ENCODE measurements at places on chromosomes 6 and 20.
A peak's percentile ranks its signal among the peaks of the same experiment; 100 is the strongest.

DNA sequence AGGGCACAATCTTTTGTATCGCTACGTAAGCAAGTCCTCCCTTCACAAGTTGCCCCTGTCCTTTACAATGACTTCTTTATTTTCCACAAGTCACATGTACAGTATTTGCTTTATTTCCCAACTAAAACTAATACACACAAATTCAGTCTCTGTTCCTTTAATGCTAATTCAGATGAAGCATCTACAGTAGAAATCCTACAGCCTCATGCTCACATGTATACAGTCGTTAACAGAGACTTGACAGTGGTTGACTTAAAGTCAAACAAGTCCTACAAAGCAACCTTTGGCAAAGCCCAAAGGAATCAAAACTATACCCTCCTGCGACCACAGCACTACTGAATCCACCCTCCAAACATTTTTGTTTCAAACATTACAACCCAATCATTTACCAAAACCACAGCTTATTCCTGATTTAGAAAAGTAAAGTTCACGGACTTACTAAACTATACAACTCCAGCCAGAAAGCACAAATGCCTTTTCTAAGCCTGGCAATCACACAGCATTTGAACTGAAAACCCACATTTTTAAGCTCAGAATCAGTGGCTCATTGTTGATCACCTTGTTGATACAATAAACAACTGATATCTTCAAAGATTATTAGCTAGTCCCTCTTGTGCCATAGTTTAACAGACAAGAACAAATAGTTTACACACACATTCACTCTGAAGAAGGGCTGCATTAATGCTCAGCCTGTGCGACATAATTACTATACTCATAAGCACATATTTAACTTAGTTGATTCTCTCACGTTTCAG is 70.9 kb upstream of the NHSL1 start:
- DNase-seq = no peak

DNA sequence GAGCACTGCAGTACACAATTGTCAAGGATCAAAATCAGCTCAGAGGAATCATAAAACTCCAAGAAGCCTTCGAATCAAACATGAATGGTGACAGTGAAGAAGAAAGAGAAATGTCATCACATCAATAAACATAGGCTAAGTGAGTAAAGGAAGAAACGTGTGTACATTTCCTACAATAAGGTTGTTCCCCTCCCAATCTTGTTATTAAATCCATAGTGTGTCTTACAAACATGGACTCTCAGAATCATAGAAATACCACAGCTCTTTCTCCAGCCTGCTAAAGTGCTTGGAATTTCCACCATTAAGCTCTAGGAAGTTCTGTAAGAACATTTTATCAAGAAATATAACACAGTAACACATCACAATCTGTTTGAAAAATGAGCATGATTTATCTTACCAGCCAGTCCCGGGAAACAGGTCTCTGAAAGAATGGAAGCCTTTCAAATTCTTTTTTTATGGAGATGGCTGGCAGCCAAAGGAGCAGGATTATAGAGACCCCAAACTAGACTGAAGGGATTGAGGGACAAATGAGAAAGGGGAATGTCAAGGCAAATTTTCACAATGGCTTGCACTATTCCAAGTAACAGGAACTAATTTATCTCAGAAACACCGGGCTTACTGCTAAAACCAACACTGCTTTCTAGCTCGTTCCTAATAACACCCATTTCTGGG is 4.5 kb upstream of the TNFAIP3 start:
- DNase-seq = no peak

DNA sequence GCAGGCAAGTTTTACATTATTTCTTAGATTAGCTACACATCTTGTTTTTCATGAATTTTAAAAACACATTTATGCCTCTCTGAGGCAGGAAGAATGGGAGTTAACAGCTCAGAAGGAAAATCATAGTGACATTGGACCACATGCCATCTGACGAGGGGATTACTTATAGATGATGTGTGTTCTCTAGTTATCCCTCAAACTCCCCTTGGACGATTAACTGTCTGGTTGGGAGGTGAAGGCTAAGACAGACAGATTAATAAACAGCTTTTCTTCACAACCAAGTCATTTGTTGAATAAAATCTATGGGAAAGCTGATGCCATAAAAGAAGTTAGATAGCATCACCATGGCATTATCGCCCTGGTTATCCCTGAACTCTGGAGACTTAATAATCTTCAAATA is 80.0 kb upstream of the PREP start:
- no peak for DNase-seq

- DNase-seq = no peak
Measured at GRCh38 chr6:107603006-107603370, 113.1 kb downstream of the SOBP start.

DNA sequence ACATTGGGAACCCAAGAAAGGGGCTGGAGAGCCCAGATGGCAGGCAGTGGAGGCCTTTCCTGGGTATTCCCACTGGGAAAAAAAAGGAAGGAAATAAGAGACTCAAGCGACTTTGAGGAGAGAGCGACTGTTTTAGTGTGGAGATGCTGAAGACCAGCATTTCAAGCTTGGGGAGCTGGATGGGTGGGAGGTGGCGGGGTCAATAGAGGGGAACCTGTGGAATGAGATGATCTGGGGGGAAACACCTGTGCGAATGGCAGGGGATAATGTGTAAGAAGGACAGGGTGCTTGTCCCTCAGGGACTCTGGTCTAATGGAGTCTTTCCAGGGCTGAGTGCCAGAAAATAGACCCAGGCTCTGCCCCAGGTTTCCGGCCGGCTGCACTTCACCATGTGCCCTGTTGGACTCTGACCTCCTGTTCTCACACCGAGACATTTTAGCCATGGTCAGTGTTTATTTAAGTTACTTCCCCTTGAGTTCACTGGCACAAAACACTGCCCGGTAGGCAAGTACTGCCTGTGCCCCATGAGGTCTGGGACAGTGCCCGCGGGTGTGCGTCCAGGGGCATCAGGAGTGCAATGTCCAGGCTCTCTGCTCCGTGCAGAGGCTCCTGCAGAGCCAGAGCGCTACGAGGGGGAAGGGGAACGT is 50.4 kb upstream of the NKX2-2 start:
- DNase-seq = no peak

GRCh38 chr20:3654326-3655130 is 8.7 kb downstream of the GFRA4 start:
- no peak for DNase-seq

DNA sequence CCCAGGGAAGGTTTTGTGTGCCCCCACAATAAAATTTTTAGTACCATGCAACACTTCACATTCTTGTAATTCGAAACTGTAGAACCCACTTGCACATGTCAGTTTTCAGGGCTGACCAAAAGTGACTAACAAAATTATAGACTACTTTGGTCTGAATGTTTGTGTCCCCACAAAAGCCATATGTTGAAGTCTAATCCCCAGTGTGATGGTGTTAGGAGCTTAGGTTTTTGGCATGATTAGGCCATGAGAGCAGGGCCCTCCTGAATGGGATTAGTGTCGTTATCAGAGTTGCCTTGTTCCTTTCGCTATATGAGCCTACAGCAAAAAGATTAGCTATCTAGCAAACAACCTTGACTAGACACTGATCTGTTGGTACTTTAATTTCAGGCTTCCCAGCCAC is 49.0 kb upstream of the TENT5A start:
- no peak for DNase-seq

DNA sequence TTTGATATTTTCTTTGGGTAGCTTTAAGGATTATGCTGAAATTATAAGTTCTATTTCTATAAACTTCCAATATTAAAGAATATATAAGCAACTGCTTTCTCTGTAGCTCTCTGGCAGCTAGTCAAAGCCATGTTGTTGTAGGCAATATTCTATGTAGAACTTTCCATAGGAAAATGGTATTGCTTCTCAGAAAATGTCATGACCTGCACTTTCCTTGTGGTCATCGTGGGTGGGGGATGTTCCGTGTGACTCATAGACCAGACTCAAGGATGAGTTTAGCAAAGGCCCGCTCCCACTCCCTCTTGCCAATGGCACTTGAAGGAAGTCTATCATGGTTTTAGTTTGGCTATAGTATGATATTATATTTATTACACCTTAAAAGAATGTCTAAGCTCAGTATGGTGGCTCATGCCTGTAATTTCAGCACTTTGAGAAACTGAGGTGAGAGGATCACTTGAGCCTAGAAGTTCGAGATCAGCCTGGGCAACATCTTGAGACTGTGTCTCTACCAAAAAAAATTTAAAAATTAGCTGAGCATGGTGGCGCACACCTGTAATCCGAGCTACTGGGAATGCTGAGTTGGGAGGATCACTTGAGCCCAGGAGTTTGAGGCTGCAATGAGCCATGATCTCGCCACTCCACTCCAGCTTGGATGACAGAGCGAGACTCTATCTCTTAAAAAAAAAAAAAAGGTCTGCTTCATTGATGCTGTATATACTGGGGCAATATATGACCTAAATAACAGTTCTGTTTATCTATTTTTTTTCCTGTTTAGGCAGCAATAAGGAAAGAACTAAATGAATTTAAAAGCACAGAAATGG is 36.6 kb upstream of the LTV1 start:
- DNase-seq = peak; percentile 71

DNA sequence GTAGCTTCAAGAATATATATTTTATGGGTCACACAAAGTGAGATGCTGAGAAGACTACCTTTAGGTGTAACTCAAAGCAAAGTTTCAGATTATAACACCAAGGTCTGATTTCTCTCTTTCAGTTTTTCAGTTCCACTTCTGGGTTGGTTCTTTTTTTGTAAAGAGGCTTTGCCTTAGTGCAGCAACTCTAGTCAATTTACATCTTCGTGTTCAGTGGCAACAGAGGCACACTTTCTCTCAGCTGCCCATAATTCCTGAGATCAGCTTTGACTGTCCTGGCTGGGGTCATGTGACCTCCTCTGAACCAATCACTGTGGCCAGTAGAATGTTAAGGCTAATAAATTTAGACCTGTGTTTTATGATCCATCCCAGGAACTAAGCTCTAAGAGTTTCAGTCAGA is 120.2 kb downstream of the TINAG start:
- no peak for DNase-seq

- no peak for DNase-seq
Measured at GRCh38 chr20:53748821-53749421, 155.3 kb upstream of the ZNF217 start.

DNA sequence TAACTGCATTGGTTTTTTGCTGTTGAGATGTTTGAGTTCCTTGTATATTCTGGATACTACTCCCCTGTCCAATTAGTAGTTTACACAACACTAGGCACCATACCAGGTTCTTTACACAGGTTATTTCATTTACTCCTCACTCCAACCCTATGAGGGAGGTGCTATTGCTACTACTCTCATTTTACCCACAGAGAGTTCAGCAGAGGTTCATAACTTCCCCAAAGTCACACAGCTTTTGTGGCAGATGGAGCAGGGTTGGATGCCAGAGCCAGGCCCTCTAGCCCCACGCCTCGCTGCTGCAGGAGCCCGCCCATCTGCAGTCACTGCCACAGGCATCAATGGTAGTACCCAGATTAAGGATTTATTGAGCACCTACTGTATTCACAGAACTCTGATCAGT is 61.7 kb upstream of the MAP3K4 start:
- DNase-seq = no peak
